CD4-positive, CD25-positive, alpha-beta regulatory T cell (primary cell): ENCODE measurements at places on chromosomes 12 and 14.

GRCh38 chr12:119672194-119672593, 4.3 kb downstream of the PRKAB1 start:
- DNase-seq: no peak

- no peak for DNase-seq
Measured at GRCh38 chr12:26341491-26341890, 146.1 kb downstream of the SSPN start.

DNA sequence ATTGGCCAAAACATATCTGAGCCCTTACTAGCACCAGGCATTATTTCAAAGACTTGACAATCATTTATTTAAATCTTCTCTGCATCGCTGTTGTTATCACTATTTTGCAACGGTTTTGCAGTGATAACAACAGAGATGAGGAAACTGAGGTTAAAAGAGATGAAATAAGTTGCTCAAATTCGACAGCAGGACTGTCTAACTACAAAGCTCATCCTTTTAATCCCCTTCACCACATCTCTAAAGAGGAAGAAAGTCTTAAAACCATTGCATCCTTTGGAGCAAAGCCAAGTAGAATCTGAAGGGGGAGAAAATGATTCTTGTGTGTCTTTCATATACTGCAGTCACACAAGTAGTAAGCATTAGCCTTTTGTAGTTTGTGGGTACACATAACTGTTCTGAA, 14.8 kb upstream of the ETNK1 start:
- DNase-seq: no peak

DNA sequence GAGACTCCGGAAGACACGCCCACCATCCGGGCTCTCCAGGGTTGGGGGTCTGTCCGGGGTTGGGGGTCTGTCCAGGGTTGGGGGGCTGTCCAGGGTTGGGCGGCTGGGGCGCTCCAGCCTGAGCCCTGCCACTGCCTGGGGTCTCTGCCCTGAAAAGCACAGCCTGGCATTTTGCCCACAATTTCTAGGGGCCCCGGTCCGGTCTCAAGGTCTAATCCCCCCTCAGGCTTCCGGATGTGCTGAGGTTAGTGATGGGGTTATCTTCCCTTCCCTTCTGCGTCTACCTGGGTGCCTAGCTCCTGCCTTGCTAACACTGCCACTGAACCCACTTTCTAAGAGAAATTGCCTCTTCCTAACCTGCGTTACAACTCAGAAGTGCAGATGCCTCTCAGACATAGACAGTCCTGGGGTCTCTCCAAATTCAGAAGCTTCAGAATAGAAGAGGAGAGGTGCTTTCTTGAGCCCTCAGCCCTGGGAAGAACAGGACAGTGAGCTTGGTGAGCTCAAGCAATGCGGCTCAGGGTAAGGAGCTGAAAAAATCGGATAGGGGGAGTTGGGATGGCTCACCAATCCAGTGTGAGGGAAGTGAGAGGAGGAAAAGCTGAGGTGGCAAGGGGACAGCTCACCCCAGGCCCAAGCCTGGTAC, 5.7 kb downstream of the LHX5 start:
- DNase-seq: no peak

- no peak for DNase-seq
Measured at GRCh38 chr12:10097521-10097920, 1.3 kb downstream of the CLEC1A start.

DNA sequence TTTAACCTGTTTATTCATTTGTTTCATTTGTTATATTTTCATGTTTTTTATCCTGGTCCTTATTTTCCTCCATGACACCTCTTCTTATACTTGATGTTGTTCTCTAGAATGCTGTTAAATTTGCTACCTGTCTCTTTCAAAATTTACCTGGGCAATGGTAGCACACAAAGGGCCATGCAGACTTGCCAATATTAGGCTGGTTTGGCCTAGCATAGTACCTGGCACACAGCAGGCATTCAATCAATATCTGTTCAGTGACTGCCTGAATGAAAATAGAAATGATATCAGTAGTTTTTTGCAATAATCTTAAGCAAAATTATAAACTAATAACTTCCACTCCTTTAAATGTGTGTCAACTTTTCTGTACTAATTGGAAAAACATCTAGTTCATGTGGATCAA, 325.1 kb downstream of the APAF1 start:
- DNase-seq: no peak
